ENCODE measurements at places on chromosomes 1 and 21. TPM values are rescaled to one million over a fixed set of nuclear protein-coding genes. Genes with fewer than 3 reads are reported as not detected.

ZNF648 gene
- not detected for total RNA-seq

DNA sequence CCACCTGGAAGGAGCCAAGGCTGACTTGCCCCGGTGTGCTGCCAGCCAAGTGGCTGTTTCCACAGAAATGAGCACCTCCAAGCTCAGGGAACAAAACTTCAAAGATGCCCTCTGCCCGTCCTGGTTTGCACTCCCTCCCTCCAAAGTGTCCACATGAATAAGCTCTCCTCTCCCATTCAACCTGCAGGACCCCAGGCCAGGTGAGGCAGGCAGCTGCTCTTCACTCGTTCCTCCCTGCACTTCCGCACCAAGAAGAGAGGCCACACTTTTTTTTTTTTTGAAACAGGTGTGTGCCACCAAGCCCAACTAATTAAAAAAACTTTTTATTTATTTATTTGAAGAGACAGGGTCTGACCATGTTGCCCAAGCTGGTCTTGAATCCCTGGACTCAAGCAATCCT is 18.5 kb upstream of the CLIC4 start:
- H3K4me3 ChIP-seq, result no peak overlapping the region
- no peak for DNase-seq
- H3K36me3 ChIP-seq, result no peaks in the 10 kb centered on the region
- H3K27me3 ChIP-seq, result no peaks in the 10 kb centered on the region
- H3K27ac ChIP-seq, result peak overlapping the region; percentile 86

- H3K27me3 ChIP-seq, result peaks cover 30% of the 10 kb centered on the region
- no peak for DNase-seq
- H3K4me3 ChIP-seq, result no peak overlapping the region
Measured at GRCh38 chr1:1240822-1241587, 5.5 kb downstream of the C1QTNF12 start.

DNA sequence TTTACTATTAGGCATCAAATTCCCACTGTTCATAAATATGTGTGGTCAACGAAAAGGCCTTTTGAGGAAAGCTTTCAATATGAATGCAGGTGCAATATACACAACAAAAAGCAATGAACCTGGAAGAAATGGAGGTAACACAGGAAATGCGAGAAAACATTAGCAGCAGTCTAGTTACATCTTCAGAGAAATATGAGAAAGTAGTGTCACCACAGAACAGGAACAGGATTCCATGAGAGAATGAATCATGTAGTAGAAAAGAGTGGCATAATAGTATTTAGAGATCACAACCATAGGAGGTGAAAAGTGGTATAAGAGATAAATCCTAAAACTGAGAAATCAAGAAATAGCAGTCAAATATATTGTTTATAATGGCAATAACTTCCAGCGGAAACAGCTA is 103.7 kb downstream of the AK5 start:
- no peak for DNase-seq
- H3K36me3 ChIP-seq, result no peaks in the 10 kb centered on the region
- H3K4me1 ChIP-seq, result no peaks in the 10 kb centered on the region
- H3K27me3 ChIP-seq, result no peaks in the 10 kb centered on the region

- no peaks in the 10 kb centered on the region for H3K4me1 ChIP-seq
- no peaks in the 10 kb centered on the region for H3K27me3 ChIP-seq
- no peak overlapping the region for H3K27ac ChIP-seq
- H3K36me3 ChIP-seq, result no peaks in the 10 kb centered on the region
Measured at GRCh38 chr1:179208681-179209477, 20.6 kb downstream of the ABL2 start.

DNA sequence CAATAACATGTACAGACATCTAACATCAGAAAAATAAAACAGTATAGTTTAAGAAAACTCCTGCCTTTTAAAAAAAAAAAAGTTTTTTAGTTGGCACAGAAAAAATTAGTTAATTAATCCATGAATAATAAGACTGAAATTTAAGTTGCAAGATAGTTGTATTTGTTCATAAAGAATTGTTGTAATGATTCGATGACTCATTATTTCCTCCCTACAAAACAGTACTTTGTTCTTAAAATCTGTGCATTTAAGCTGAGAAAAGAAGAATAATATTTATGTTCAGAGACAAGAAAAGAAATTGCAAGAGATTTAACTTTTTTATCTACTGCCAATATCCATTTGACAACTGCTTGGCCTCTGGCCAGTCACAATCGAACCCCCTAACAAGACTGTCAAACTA is 894.7 kb downstream of the ADGRL2 start:
- no peaks in the 10 kb centered on the region for H3K27me3 ChIP-seq
- H3K4me1 ChIP-seq, result no peaks in the 10 kb centered on the region
- H3K27ac ChIP-seq, result no peak overlapping the region
- H3K4me3 ChIP-seq, result no peak overlapping the region
- no peaks in the 10 kb centered on the region for H3K36me3 ChIP-seq

Data from heart left ventricle (tissue), 16 donors.